Kidney epithelial cell (primary cell): ENCODE measurements at places on chromosomes 2 and 18.

- no peak for DNase-seq
These were observed 263.9 kb upstream of the APCDD1 start for GRCh38 chr18:10190564-10190963.

- DNase-seq = no peak
These were observed 17.2 kb downstream of the RALB start for GRCh38 chr2:120269816-120270215.

DNA sequence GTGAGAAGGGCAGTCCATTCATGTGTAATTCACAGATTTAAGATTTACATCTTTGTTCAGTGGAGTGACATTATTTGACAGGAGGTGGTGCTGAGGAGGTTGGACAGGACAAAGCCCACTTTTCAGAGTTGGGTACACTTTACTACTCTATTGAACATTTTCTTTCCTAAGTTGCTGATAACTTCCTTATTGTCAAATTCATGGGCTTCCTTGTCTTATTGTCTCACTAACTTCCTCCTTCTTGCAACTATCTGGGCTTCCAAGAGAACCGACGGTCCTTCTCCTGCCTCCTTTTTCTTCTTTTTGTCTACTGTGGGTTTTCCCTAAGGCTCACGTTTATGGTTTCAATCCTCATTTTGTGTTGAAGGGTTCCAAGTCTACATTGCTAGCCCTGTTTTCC, 67.7 kb upstream of the DNMT3A start:
- DNase-seq = no peak

GRCh38 chr2:203240491-203240890, 1.7 kb downstream of the CYP20A1 start:
- DNase-seq = no peak

DNA sequence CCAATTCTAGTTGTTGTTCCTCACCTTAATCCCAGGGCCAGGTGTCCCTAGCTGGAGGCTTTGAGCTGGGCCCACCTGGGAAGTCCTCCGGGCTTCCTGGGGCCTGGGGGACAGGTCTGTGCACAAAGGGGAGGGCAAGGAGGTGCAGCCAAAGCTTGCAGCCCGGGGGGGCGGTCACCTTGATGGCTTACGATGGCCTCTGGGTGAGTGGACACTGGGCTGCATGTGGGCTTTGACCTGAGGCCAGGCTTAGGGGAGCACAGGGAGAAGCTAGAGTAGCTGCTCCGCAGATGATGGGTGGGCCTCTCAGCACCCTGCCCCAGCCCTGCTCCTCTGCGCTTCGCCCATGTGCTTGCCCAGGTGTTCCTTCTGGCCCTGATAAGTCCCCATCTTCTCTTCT, 41.8 kb upstream of the HAAO start:
- no peak for DNase-seq

DNA sequence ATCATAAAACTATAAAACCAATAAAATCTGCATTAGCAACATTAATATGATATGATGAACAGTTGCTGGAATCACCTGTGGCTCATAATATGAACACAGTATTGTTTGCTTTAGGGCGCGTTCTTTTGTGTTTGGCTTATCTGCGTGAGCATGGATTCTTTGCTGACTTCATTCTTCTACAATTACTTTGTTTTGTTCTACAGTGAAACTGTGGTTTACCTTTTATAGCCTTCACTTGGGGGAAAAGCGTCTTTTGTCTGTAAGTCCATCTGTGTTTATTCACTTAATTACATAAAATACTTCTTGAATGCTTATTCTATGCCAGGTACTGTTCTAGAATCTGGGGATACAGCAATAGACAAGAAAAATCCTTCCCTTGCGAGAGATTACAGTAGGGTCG, 74.0 kb upstream of the SEC11C start:
- no peak for DNase-seq

GRCh38 chr2:128501006-128501690, 182.5 kb upstream of the HS6ST1 start:
- DNase-seq = no peak
